ENCODE measurements at places on chromosomes 6 and 20.

DNA sequence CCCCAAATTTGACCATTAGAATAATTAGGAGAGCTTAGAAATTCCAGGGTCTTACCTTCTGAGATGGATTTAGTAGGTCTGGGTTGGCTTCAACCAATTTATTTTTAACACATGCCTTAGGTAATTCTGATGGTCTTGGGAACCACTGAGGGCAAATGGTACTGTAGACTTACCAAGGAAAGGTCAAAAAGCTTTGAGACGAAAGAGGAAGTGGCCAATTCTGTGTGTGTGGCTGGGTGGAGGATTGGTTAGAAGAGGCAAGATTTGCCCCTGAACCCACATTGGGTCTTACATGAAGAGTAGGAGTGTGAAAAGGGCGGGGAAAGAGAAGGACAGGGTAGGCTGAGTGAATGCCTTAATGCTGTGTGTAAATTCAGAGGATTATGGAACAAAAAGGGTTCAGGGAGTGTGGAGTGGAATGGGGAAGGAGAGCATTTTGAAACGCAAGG is 2.7 kb downstream of the ITCH start:
- no peak for DNase-seq

DNA sequence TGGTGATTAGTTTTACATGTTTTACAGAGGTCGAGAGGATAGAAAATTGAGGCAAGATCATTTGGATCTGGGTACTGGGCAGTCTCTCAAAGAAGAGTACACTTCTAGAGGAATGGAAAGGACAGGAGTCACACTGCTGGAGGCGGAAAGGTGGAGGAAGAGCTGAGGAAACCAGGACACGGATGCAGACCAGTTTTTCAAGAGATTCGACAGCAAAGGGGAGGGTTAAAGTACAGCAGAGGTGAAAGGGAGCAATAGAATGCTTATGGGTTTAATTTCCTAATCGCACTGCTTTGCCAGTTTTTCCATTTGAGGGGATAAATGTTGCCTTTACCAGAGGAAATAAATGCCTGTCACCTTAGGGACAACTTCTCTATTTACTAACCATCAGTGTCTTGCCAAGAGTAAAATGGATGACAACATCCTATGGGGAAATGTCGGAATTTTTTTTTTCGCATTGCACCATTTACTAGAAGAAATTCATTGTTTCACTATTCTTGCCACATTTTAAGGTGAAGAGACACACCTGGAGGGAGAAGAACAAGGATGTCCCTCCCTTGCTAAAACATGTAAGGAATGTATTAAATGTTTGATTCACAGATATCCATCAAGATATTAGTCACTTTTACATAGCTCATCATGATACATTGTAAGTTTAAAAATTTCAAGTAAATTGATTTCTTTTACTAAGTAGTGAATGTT is 226.6 kb downstream of the COL12A1 start:
- no peak for DNase-seq

- DNase-seq, result no peak
Observed at GRCh38 chr6:42720739-42721138, 1.7 kb downstream of the PRPH2 start.

DNA sequence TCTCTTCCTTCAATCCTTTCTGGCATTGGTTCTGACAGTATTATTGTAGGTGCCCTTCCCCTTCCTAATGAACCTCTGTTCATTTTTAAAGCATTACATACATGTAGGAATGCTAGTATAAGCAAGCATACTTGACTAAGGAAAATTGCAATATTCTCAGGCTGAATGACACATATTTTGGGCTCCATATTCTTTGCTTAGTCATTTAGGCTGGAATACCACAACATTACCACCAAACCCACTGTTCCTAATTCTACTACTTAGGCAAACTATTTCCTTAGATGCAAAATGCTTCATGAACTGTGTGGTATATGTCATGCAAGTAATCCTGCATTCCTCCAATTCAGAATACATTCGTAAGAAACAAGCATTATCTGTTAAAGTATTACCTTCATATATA is 113.9 kb downstream of the PRDM1 start:
- DNase-seq, result no peak

DNA sequence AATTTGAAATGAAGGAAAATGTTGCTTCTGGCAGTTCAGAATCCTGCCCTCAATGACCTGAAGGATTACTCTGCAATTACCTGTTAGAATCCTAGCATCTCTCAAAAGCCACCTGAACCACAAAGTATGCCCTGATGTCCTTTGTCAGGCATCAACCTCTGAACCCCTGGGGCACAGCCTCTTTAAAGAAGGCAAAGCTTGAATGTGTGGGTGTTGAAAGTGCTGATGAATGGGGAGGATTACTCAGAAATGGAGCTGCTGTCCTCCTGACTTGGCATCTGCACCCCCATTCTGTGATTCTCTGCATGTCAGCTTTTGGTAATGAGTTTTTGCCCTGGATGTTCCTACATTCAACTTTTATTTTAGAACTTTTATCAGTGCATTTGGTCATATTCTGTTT is 179.2 kb downstream of the PKHD1 start:
- DNase-seq, result no peak

- no peak for DNase-seq
Observed at GRCh38 chr6:42148058-42148457, 5.6 kb upstream of the C6orf132 start.

GRCh38 chr6:144202879-144203468 is 52.7 kb downstream of the STX11 start:
- no peak for DNase-seq

GRCh38 chr20:5393218-5393870 is 76.6 kb upstream of the PROKR2 start:
- DNase-seq, result no peak

- no peak for DNase-seq
Observed at GRCh38 chr20:34574426-34574825, 15.9 kb downstream of the MAP1LC3A start.

GRCh38 chr6:156839129-156839528 is 62.0 kb downstream of the ARID1B start:
- DNase-seq, result no peak

- DNase-seq, result no peak
Observed at GRCh38 chr6:24054388-24054787, 71.6 kb upstream of the NRSN1 start.

- DNase-seq, result no peak
Observed at GRCh38 chr6:48837744-48838143, 625.3 kb downstream of the MMUT start.

- DNase-seq, result no peak
Observed at GRCh38 chr20:56430461-56430860, 18.4 kb downstream of the CASS4 start.

- DNase-seq, result no peak
Observed at GRCh38 chr20:23435626-23436539, 3.6 kb upstream of the CSTL1 start.

- no peak for DNase-seq
Observed at GRCh38 chr6:147382945-147383554, 125.4 kb upstream of the SAMD5 start.

- no peak for DNase-seq
Observed at GRCh38 chr6:161239001-161239400, 34.9 kb downstream of the AGPAT4 start.

DNA sequence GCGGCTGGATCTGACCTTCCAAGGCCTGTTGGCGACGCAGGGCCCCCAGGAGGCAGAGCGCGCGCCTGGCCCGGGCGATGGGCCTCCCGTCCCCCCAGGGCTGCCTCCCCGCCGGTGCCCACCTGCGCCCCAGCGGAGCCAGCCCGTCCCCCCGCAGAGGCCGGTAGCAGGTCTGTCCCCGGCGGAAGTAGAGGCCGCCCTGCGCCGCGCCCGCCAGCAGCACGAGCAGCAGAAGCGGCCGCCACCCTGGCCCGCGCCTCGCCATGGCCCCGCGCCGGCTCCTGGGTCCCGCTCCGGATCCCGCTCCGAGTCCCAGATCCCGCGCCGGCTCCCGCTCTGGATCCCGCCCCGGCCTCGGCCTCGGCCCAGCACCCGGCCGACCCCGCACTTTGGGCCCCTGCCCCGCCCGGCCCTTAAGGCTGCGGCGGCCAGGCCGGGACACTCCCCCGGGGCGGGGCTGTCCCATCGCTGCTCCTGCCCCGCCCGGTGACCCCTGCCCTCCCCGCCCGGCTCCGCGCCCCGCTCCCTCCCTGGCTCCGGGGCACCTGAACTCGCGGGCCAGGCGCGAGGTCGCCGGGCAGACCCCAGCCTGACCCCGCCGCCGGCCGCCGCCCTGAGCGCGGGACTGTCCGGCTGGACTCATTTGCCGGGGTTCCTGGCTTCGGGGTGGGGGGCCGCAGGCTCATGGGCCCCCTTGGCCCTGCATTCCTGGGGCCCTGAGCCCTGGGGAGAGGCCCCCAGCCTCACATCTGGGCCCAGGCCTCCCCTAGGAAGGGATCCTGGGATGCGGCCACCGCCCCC is at the start of gene CTSZ:
CTSZ (minus strand) TSS at position 391 of the 801 bp plus-strand sequence; CDS start at position 265, 126 bp downstream.
- DNase-seq, result no peak

- DNase-seq, result no peak
Observed at GRCh38 chr20:10581823-10582222, 92.0 kb downstream of the JAG1 start.

GRCh38 chr6:104955491-104955890 is 1.4 kb upstream of the LIN28B start:
- DNase-seq, result no peak

- no peak for DNase-seq
Observed at GRCh38 chr20:57193094-57193493, 73.3 kb downstream of the BMP7 start.

- no peak for DNase-seq
Observed at GRCh38 chr6:85637579-85637978, 5.1 kb downstream of the SYNCRIP start.

DNA sequence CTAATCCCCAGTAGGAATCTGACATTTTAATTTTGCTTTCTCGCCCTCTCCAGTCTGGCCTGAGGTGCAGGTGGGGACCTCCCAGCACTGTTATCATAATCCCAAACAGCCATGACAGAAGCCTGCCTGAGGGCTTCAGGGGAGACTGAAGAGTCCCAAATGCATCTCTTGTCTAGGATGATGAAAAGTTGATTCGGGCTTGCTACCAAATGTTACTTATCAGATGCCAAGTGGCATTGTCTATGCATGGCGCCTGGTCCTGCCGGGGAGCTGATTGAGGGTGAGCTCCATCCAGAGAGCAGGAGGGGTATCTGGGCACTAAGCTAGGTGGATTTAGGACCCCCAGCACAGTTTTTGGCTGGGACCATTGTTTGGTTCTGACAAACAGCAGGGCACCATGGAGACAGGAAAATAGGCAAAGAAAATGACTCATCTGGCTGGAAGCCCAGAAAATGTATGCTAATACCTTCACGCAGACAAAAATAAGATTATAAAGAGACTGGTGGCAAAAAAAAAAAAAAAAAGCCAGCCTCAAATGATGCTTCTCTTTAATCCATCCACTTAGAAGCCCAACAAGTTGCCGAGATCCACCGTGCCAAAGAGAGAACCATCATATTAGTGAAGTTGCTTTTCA is 513.7 kb upstream of the SULF2 start:
- no peak for DNase-seq

- no peak for DNase-seq
Observed at GRCh38 chr6:146028851-146029572, at the start of gene GRM1. Gene GRM1 (plus strand): TSS chr6:146029062. CDS start chr6:146029518, 456 bp downstream.

DNA sequence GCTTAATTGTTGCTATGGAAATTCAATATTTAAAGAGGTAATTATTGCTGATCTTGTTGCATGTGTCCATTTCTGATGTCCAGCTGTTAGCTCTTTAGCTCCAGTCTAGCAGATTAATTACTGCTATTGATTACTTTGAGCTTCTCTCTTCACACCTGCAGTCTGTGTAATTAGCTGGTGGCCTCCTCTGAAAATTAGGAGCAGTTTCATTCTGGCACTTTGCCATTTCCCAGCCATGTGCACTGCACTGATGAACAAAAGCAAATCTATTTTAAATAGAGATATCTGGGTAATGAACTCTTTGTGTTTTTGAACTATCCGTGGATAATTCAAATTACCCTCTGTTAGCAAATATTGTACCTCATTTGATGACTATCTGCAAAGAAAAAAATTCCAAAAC is 275.9 kb downstream of the RNF144B start:
- peak; percentile 72 for DNase-seq

DNA sequence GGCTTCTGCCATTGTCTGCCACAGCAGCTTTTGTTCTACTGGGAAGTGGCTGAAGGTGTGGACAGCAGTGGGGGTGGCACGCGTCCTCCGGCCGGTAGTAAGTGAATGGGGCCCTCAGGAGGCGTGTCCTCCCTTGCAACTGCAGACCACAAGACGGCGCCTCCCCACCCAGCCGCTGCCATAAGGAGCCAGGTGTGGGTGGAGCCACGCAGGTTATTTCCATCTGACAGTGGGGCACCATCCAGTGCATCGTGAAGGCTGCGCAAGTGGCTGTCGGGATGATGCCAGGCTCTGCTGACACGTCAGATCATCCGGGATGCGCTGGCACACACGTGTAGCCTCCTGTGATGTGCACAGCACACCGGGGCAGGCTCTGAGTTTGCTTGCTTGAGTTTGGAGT is 379.7 kb downstream of the CDH4 start:
- no peak for DNase-seq

DNA sequence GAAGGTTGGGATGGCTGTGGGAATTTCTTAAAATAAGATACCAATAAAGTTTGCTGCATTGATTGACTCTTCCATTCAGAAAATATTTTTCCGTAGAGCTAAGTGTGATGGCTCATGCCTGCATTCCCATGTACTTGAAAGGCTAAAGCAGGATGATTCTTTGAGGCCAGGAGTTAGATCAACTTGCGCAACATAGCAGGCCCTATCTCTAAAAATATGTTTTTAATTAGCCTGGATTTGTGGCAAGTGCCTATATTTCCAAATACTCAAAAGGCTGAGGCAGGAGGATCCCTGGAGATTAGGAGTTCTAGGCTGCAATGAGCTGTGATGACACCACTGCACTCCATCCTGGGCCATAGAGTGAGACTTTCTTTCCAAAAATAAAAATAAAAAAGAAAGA is 431.2 kb upstream of the PTCHD4 start:
- no peak for DNase-seq

DNA sequence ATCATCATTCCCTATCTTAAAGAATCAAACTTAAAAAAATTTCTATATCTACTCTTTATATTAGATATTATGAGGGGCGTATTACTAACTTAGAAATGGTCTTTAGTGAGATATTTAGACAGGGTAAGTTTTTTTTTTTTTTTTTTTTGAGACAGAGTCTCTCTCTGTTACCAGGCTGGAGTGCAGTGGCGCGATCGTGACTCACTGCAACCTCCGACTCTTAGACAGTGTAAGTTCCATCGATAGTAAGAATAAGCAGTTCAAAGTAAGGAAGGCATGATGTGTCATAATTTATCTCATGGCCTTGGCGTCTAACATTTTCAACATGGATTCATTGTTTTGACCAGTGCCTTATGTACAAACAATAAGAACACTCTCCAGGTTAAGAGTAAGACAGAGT is 72.4 kb downstream of the MLIP start:
- no peak for DNase-seq

GRCh38 chr6:112439010-112439409 is 91.9 kb downstream of the RFPL4B start:
- no peak for DNase-seq

DNA sequence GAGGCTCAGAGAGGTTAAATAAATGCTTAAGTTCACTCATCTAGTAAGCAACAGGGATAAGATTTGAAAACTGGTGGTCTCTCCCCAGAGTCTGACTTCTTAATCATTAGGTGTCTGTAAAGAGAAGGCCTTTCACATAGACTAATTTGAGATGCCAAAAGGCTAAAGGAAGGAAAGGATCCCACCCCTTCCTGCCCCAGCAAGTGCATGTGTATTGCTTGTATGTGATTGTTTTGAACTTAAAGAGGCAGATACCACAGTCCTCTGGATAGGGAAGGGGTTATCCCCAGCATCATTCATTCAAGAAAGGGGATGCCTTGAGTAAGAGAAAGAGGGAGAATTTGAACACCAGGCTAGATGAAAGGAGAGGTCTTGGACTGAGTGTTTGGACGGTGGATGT is 192.0 kb downstream of the OGFRL1 start:
- no peak for DNase-seq

Data from NCI-H1930 (cell line).